DMS79 (cell line): ENCODE measurements at places on chromosomes 12 and 14.

- DNase-seq = no peak
These were observed 30.2 kb upstream of the CPM start for GRCh38 chr12:68962877-68963855.

- DNase-seq = no peak
These were observed 52.0 kb downstream of the CRACR2A start for GRCh38 chr12:3700861-3701260.

GRCh38 chr12:111870706-111871105 is 28.7 kb downstream of the MAPKAPK5 start:
- DNase-seq = no peak

DNA sequence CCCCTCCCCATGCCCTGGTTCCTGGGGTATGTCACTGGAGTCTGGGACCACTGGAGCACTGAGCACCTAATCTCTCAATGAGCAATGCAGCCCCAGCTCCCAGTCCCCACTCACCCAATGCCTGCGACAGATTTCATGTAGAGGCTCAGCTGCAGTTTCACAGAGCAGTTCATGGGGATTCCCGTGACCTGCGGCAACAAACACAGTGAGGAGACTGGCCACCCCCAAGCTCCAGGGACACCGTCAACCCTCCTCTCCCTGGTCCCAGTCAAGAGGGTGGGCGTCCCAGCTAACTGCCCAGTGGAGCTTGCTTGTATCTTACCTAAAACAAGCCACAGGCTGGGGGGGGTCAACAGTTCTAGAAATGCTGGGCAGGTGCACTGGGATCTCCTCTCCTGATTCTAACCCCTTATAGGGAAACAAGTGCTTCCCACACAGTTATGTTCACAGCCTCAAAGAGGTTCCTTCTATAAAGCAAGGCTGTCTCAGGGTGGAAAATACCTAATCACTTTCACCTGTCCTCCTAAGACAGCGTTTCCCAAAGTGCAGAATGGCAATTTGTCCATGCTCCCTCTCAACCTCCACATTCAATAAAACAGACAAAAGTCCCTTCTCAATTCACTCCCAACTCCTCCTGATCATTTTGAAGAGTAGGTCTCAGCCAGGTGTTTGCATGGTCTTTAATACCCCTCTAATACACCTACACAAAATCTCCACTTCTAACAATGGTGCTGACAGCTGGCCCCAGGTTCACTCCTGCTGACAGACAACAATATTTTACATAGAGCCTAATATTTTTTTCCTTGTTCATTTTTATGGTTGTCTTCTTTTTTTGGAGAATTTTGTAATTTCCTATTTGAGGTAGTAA is 68.3 kb downstream of the SCARB1 start:
- DNase-seq = no peak

DNA sequence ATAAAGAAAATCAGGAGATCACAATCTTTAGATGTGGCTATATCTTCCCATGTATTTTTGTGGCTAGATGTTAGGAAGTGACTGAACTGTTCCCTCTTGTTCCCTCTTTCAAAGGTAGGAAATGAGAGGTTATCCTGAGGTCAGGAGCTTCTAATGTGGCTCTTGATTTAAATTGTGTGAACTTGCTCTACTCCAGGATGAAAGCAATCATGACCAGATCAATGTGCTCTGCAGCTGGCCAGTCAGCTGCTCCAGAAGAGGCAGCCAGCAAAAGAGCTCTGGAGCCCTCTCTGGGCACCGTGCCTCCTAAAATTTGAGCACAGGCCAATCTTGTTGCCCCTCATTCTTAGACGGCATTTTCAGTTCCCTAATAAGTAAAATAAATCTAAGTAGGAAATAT is 32.0 kb downstream of the CDK17 start:
- peak; percentile 54 for DNase-seq

- peak; percentile 1 for DNase-seq
These were observed 67.8 kb upstream of the CAPRIN2 start for GRCh38 chr12:30822385-30823155.

GRCh38 chr12:47889040-47889439 is 15.8 kb downstream of the VDR start:
- no peak for DNase-seq

DNA sequence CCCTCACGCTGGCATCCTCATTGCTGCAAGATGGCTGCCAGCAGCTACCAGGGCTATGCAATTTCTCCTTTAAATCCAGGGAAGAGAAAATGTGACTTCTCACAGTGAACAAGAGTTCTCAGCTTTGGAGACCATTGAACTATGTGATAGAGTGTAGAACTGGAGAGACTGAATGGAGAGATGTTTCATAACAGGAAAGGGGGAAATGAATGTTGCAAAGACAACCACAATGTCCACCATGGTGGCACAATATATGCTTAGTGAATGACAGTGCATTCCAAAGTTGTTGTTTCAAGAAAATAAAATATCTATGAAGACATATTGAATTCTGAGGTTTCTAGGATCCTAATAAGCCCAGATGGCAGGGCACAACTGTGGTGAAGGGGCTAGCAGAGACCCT is 13.2 kb upstream of the COCH start:
- DNase-seq = no peak

- no peak for DNase-seq
These were observed 105.0 kb downstream of the CMKLR1 start for GRCh38 chr12:108234158-108234557.

DNA sequence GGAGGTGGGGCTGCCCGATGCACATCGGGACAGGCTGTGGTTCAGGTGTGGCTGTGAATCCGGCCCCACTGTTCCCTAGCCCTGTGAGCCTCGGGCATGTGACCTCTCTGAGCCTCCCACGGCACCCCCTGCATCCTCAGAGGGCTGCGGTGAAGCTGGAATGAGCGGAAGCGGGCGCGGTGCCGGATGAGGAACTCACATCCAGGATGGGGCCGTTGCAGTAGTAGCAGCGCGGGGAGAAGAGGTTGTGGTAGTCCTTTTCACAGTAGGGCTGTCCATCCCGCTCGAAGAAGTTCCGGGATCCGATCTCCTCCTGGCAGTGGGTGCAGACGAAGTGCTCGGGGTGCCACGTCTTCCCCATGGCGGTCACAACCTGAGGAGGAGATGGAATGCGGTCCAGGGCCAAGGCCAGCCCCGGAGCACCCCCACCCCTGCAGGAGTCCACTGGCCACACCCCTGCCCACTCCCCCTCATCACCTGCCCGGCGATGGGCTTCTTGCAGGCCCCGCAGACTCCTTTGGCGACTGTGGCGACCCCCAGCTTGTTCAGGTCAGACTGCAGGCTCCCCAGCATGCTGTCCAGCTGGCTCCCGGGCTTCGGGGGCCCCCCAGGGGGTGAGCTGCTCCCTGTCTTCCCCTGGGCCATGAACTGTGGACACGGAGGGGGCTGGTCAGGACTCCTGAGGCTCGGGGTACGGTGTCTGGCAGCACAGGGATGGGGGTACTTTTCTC is 13.9 kb upstream of the RPLP0 start:
- no peak for DNase-seq

DNA sequence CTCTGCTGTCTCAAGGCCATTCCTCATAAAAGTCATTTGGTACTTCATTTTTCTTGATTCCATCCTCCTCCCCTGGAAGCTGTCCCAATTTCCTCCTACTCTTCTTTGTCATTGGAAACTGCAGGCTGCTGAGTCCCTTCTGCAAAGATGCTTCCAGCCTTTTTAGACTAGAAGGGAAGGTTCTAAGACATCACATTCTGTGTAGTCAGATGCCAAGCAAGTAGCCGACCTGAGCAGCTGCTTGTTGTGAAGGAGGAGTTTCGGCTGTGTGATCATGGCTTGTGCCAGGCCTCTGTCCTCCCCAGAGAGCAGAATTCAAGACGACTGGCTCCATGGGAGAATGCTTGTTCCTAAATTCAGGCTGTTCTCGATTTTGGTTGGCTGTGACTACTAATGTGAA is 8.7 kb downstream of the RFC5 start:
- DNase-seq = no peak

DNA sequence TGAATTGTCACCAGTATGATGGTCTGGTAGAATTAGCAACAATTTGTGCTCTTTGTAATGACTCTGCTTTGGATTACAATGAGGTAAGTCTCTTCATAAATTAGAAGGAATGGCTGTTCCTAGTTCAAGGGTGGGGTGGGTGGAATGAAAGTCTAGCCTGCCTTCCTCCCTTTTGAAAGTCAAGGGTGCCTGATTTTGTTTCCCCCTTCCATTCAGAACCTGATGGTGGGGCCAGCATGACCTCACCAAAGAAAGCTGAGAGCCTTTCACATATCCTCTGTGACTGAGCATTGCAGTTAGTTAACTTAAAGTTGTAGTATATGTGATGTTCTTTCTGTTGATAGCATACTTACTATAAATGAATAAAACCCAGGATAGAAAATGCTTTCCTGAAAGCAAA is 52.2 kb downstream of the ATP2A2 start:
- no peak for DNase-seq

DNA sequence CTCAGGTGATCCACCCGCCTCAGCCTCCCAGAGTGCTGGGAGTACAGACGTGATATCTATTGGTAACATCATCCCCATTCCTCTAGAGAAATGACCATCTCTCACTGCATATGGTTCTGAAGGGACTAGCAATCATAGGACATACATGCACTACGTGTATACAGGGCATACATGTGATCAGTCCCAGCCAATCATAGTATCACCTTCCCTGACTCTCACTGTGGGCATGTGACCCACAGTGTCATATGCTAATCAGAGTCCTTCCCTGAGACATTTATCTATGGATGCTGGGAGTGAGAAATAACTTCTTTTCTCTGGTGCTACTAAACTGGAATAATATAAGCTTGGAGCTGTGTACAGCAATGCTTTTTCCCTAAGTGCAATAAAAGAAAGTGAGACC is 12.1 kb upstream of the FBXW8 start:
- DNase-seq = no peak

DNA sequence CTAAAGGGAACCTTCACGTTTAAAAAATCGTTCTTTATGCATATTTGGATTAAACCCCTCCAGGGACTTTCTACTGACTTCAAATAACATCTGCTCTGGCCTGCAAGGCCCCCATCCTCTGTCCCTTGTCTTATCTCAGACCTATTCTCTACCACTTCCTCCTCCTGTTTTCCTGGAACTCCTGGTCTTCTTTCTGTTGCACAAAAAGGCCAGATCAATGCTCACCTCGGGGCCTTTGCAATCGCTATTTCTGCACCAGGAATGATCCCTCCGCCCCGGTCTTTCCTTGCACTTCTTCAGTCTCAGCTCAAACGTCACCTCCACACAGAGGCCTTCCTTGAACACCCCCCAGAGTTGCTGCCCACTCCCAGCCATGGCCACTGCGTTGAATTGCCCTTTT is 57.6 kb upstream of the BEGAIN start:
- no peak for DNase-seq

DNA sequence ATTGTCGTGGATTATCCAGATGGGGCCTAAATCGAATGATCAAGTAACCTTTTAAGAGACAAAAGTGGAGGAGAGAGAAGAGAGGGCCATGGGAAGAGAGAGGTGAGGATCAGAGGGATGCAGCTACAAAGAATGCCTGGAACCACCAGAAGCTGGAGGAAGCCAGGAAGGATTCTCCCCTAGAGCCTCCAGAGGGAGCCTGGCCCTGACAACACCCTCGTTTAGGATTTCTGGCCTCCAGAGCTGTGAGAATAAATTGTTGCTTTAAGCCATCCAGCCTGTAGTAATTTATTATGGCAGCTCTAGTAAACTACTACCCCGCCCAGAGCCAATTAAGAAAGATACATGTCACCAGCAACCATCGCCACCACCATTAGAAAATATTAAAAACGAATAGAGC is 46.2 kb upstream of the GSC start:
- no peak for DNase-seq

- no peak for DNase-seq
These were observed 86.3 kb downstream of the EMP1 start for GRCh38 chr12:13282861-13283260.

DNA sequence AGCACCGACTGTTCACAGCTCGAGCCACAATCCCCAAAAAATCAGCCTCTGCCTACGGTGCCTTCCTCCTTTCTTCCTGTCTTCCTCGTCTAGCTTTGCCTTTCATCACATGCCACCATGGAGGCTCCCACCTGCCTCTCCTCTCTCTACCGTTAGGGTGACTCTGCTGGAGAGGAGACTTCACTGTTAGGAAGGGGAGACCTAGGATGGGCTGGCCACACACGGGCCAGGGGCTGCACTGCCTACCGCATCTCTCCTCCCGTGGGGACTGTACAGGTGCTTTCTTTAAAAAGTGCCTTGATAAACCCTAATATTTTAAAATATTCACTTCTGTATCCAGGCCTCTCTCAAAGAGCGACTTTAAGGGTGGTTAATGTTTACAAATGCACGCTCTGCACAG is 1104.7 kb downstream of the BCL11B start:
- DNase-seq = no peak

DNA sequence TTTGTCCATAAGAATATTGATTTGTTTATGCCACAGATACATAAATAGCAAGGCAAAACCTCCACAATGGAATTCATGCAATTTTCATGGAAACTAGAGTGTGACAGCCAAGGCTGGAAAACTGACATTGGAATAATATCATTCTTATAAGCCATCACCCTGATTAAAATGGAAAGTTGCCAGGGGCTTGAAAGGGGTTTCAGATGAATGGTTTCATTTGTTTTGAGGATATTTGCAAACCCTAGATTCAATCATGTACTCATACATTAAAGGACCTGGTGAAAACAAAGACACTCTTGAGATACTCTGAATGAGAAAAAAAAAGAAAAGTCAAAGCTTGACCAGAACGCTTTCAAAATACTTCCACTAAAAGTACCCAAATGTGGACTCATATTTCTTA is 205.7 kb downstream of the DIO2 start:
- DNase-seq = peak; percentile 94

DNA sequence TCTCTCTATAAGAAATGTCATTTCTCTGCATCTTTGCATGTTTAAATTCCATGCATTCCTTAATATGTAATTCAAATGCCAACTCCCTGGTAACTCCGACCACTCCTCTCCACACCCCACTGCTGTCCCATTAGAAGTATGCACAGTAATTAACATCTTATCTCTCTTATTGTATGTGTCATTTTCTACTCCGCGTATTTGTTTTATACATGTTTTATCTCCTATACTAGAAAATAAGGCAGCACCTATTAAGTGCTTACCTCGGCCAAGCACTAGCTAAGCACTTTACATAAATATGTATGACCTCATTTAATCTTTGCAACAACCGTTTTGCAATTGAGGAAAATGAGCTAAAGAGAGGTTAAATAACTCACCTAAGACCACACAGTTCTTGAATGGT is 469.8 kb downstream of the BCAT1 start:
- no peak for DNase-seq

DNA sequence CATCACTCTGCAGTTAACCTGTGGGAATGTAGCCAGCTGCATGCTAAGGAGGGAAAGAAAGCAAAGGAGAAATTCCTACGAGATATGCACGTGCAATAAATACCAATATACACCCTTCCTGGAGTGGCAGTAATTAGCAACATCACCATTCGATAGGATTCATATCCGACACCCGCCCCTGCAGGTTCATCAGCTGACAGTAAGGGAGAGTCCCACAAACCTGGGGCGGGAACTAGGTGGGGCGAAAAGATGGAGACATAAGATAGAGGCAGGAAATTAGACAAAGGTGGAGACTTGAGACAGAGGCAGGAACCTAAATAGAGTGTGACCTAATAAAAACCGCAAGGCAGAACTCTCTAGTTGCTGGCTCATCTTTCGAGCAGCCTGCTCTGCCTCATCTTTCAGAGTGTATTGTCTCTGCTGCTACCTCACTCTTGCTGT is 51.6 kb downstream of the PLEKHG3 start:
- DNase-seq = peak; percentile 20
